ENCODE measurements at places on chromosomes 7 and 10.

GRCh38 chr10:136465-136762, 1.2 kb downstream of the ZMYND11 start:
- no peak for DNase-seq

- DNase-seq = no peak
These were observed 11.5 kb downstream of the AKR1B1 start for GRCh38 chr7:134447383-134447782.

DNA sequence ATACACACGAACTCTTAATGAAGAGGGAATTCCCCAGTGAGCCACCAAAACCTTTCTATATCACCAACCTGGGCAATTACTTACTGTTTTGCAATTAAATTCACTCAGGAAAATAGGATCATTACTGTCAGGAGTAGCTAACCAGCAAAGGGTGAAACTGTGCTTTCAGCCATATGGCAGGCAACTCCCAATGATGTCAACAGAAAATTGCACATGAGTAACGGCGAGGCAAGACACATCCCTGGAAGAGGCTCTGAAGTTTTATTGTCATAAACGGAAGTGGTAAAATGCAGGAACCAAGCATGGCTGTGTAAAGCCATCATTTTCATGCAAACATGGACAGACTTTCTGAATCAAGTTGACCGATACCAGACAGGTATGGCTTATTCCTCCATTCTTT, 548.9 kb upstream of the AUTS2 start:
- no peak for DNase-seq

DNA sequence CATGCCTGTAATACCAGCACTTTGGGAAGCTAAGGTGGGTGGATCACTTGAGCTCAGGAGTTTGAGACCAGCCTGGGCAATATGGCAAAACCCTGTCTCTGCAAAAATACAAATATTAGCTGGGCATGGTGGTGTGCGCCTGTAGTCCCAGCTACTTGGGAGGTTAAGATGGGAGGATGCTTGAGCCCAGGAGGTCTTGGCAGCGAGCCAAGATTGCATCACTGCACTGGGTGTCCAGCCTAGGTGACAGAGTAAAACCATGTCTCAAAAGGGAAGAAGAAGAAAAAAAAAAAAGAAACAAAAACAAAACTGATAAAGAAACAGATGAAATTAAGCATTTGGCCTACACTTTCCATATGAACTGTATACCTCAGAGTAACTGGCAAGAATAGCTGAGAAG, 319.2 kb downstream of the PARD3 start:
- no peak for DNase-seq

- no peak for DNase-seq
These were observed 49.6 kb upstream of the PSAP start for GRCh38 chr10:71900441-71901180.

DNA sequence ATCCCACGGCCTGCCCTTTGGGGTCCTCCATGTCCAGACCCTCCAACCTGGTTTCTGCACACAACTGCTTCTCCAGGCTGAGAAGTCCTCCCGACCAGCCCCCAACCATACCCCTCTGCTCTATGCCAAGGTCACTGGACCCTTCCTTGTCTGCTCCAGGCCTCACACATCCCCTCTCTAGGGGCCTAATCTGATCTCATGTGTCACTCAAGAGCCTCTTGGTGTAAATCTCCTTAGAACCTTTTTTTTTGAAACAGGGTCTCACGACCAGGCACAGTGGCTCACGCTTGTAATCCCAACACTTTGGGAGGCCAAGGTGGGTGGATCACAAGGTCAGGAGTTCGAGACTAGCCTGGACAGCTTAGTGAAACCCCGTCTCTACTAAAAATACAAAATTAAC, 17.5 kb upstream of the SERPINE1 start:
- no peak for DNase-seq

GRCh38 chr10:132399117-132400035, 2.4 kb downstream of the PWWP2B start:
- no peak for DNase-seq

DNA sequence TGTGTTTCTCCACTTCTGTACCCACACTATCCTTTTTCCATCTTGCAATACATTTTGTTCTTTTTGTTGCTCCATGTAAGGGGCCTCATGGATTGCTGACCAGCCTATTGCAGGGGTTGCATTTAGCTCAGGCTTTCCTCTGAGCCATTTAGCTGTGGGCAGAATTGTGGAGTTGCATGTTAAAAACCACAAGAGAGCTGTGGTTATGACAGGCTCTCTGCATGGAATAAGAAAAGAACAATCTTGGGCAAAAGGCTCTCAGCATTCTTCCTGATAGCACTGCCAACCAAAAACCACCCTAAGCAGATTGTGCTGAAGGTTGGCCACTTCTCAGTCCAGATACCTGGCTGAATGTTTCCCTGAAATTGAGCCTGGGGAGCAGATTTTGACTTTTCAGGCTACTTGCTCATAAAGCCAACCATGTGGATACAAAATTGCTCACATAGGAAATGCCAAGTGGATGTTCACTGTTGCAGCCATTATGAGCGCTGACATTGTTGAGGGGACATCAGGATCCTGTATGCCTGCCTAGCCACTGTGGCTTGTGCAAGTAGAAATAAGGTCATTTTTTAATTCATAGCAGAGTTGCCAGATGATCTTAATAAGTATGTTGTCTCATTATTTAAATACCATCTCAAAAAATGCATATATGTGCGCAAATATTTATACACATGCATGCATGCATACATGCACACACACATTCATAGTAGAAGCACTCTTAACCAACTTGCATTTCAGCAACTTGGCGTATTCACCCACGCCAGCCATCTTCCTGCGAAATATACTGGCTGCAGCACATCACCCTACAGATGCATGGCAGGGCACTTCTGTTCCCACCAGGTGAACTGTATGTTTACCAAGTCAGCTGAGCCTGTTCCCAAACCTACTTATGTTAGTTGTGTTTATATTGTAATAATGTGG, 695.4 kb downstream of the LRMDA start:
- DNase-seq = no peak

GRCh38 chr10:1507436-1507835, 229.9 kb downstream of the ADARB2 start:
- DNase-seq = no peak

DNA sequence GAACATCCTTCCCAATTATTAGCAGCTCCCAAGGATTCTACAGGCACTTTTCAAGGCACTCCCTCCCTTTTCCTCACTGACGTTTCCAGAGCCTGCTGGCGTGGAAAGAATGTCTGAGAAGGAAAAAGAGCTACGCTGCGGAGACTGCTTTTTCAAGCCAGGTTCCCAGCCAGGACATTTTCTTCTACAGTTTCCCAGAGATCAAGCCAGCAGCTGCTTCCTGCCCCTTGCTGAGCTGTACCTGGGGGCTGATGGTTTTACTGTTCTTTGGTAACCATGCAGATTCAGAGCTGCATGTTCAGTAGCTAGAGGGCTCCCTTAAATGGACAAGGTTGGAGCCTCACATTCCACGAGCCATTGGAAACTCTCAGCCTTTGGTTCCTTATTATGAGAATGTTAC, 133.4 kb downstream of the EVX1 start:
- no peak for DNase-seq

DNA sequence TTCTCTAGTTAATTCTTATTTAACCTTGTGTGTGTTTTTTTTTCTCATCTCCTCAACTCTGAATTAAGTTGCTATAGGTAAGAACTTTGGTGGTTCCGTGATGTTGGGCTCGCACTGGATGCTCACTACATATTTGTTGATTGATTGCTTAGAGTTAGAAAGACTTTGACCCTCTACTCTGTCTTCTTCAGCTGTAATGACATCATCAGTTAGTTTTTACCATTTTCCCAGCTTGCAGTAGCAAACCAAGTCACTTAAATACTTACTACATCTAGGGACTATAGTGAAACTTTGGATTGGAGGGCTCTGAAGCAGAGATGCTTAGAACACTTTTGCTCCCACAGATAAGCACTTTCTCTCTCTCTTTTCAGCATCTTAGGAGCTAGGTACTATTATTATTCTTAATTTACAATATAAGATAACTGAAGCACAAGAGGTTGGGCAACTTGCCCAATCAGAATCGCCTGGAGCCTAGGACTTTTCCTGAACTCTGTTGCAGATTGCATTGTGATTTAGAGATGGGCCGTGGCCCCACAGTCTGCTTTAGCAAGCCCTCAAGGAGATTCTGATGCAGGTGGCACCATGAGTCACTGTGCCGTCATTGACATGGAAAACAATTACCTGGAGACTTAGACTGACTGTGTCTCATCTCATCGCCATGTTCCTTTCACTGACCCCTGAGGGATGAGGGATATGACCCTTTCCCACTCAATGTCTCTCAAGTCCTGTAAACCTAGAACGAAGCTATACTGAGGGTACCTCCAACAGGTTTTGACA, 471.9 kb upstream of the PODXL start:
- DNase-seq = no peak

- no peak for DNase-seq
These were observed 6.0 kb downstream of the LDB1 start for GRCh38 chr10:102113956-102114857.

GRCh38 chr10:67492317-67493019, 203.5 kb downstream of the CTNNA3 start:
- DNase-seq = no peak

GRCh38 chr10:75016325-75016724, 95.1 kb upstream of the SAMD8 start:
- DNase-seq = no peak

GRCh38 chr7:148669927-148670326, 28.8 kb upstream of the CUL1 start:
- no peak for DNase-seq

DNA sequence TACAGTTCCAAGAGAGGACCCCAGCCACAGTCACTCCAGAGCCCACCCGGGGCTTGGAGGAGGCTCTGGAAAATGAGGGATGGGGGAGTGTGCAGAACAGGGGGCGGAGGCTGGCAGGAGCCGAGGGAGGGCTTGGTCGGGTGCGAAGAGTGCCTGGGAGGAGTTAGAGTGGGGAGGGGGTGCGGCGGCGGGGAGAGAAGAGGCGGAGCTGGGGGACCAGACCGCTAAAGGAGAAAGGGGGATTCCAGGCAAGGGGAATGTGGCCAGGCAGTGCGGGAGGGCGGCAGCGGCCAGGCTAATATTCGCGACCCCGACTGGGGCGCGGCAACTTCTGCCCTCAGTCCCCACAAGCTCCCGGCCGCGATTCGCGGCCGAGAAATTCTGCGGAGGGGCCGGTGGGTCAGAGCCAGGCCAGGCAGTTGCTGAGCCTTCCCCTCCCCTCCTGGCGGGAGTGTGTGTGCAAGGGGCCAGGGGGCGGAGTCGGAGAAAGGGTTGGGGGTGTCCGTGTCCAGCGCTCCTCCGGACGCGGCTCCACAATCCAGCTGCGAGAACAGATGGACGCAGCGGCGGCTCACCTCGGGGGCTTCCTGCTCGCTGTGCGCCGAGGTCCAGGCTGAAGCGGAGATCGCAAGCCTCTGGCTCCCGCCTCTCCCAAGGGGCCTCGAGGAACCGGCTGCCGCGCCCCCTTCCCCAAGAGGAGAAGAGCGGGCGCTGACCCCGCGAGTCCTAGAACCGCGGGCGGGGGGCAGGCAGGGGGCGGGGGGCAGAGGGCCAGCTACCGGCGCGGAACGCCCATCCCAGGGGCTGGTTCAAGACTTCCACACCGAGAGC, 612 bp upstream of the SLC18A3 start:
- DNase-seq = no peak

DNA sequence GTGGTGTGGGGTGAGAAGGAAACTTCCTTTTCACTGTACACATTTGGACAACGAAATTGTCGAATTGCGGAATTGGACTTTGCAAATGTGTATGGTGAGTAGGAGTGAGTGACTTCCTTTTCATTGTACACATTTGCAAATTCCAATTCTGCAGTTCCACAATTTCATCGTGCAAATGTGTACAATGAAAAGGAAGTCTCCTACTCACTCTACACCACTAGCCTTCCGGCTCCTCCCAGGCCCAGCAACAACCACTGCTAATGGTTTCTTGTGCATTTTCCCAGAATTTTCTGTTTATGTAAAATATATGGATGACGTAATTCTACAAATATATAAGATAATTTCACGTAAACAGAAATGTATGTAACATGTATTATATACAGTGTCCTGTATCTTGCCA, 118.5 kb downstream of the ARL4A start:
- no peak for DNase-seq

DNA sequence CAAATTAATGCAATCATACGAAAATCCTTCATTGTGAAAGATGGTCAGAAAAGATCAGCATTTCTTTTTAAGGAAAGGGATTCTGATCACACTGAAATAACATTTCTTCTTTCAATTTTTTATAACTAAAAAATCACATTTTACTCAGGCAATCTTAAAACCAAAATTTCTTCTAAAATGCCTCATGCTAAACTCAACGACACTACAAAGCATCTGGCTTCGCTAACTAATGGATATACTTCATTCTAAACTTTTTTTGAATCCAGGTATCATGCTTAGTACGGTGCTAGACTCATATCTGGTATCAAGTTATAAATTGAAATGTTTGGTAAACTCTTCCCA, 100.4 kb downstream of the CUBN start:
- DNase-seq = no peak

DNA sequence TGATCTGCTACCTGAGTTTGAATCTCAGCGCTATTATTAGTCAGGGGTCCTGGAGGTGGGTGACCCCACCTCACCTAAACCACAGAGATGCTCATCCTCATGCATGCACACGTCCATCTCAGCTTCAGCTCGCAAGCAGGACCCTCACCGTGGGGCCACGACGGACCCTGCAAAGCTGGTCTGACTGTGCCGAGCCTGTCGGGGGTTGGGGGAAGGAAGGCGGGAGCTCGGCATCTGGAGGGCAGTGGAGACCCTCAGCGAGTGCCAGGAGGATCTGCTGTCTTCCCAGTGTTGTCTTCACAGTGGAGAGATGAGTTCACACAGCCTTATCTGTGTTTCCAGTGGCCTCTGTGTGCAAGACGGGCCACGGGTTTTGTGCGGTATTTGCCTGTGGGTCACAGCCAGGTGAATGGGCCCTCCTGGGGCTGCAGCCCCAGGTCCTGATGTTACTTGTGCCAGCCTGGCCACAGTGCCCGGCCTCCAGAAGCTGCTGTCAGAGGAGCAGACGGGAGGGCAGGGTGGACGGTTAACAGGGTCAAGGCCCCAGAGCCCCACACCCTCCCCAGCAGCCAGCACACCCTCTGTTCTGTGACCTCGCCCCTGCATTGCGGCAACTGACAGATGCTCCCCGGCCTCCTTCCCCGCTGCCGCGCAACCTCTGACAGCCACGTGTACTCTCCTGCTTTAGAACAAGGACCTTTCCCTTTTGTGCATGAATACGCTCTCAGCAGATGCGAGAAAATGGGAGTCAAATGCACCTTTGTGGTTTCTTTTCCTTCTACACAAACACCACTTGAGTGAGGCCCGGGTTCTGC, 528.8 kb downstream of the DNAJB6 start:
- no peak for DNase-seq

GRCh38 chr10:122939856-122940543, 14.0 kb downstream of the C10orf88 start:
- no peak for DNase-seq
